NCI-H2081 treated with DMSO at 0.1 percent for 48 hours (cell line): ENCODE measurements at places on chromosomes 1 and 21.
A peak's percentile ranks its signal among the peaks of the same experiment; 100 is the strongest.

GRCh38 chr1:34708106-34708505 is 46.7 kb upstream of the GJB5 start:
- no peak for DNase-seq

GRCh38 chr1:55726994-55727393 is 511.8 kb upstream of the USP24 start:
- no peak for DNase-seq

- DNase-seq = no peak
These were observed 155.7 kb downstream of the ADSS2 start for GRCh38 chr1:244296003-244296402.

- DNase-seq = no peak
These were observed 24.6 kb upstream of the GPR137B start for GRCh38 chr1:236117710-236118109.

GRCh38 chr1:43453442-43454269 is at the start of gene HYI:
HYI (minus strand) TSS chr1:43453931; CDS start chr1:43453793, 138 bp downstream.
- peak; percentile 34 for DNase-seq

- DNase-seq = no peak
These were observed 36.2 kb downstream of the IRF2BP2 start for GRCh38 chr1:234573711-234574299.
